ENCODE measurements at places on chromosomes 2 and 18.

DNA sequence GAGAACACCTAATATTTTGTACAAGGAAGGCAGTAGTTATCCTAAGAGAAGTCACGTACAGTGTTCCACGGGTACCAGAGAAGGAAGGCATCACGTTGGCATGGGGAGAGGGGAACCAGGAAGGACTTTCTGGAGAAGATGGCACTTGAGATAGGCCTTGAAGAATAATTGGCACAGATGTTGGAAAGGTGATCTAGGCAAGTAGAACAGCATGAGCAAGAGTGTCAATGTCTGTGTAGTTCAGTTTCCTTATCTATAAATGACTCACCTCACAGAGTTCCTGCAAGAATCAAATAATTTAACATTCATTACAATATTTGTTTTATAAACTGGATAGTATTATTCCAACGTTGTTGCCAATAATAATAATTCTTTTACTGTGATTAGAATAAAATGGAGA lies 48.3 kb upstream of the BZW1 start:
- no peak for DNase-seq

GRCh38 chr2:72362733-72363132 lies 215.1 kb upstream of the CYP26B1 start:
- no peak for DNase-seq

DNA sequence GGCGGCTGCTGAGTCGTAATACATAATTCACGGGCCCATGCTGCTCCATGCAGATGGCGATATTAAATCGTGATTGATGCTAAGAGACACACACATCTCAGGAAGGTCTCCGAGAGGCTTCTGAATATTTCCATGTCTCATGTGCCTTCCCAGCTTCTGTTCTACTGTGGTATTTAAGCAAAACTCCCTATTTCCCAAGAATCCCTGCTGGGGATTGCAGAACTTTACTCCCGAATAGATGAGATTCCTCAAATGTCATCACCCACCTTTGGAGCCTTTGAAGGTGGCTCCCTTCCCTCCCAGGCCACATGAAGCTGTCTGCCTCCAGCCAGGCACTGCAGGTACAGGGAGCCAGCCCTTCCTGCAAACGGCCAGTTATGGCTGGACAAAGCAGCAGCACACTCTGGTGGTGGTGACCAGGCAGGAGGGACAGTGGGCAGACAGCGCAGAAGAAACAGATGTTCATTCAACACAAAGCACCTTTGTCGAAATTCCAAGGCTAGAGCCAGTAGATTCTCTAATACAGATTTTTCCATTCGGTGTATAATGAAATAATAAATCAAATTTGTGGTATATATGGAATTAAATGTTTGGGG lies 14.1 kb downstream of the NRP2 start:
- no peak for DNase-seq

DNA sequence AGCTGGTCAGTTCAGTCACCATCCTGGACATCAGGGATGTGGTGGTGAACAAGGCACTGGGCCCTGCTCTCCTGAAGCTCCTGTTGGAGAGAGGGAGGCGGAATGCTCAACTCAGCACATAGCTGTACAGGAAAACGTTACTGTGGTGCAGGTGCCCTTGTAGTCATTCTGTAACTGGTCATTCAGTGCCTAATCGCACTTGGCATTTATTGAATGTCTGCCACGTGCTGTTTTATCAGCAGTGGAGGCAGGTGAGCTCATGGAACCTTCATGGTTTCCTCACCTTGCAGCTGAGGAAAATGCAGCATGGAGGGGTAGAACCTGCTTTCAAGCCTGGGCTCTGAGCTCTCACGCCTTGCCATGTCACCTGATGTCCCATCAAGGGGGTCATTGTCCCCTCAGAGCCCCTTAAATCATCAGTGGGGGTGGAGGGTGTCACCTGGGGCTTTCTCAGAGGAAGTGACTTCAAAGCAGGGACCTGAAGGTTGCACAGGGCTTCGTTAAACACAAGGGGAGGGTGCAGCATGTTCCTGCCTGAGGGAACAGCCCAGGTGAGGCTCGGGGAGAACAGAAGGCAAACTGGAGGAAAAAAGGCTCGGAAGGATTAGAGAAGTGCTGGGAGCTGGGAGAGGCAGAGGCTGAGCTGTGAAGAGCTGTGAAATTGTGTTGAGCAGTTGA lies 56.0 kb upstream of the RPL31 start:
- DNase-seq = no peak

DNA sequence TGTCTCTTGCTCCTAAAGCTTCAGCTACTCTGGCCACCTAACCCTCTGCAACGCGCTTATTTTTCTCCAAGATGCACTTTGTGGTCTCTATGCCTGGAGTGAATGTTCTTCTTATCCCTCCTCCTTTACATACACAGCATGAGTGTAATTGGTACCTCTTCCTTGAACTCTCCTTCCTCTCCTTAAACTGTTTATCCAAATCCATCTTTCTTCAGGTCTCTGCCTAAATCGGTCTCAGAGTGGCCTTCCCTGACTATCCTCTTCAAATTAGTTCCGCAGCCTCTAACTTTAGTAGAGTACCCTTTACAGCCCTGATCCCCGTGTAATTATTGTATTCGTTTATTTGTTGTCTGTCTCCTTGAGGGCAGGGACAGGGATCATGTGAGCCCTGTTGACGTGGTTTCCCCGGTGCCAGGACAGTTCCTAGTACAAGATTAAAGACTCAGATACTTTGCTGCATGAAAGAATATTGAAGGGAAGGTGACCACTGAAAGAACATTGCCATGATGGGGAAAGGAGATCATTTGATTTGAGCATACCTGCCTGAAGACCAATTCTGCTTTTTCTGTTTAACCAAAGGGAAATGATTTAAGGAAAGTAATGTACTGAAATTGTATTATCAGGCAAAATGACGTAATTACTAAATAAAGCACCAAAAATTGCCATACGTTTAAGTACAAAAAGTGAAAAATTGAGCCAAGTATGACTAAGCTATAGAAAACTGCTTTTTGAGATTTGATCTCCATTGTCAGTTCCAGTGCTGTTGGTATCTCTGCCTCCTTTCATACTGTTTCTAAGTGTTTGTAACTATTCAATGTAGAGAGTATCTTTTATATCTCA lies 1.2 kb downstream of the CNOT9 start:
- DNase-seq = no peak

DNA sequence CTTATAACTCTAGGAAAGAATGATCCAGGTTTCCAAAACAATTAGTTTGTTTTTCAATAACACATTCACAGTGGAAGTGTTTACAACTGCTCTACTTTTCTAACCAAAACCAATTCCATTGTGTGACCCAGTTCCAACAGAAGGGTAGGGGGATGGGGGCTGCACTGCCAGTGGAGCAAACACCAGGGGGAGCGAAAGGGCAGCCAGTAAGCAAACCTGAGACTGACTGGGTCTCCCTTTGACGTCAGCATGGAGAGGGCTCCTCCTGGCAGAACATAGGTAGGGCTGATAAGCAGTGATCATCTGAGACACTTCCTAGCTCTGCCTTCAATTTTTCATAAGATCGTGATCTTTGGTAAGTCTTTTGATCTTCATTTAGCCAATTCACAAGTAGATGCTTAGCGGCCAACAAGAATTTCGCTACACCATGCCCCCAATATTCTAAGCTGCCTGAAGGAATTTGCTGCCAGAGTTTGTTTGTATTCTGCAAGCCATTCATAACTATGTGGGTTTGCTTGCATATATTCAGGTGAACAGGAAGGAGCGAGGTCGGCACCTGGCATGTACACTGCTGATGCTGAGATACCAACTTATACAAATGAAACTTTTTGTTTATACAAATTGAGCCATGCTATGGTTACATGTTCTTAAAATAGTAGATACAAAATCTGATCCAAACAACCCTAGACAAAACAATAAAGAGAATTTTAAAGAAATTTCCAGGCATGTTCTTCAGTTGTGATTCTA lies 45.9 kb downstream of the ST6GAL2 start:
- DNase-seq = no peak

DNA sequence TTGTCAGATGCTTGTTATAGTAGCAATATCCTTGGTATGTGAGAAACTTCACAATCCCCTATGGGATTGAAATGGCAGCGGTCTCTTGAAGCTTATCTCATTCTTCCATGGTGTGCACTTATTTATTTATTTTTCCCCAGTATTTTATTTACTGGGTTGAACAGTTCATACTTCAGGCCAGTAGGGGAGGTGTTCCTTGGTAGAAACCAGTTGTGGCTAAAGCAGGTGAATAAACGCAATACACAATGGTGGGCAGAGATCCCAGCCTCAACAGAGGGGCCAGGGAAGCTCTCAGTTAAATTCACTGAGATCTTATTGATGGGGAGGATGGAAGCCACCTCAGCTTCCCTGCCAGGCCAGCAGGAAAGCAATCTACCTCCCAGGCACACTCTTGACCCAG lies 93.7 kb upstream of the SRD5A2 start:
- no peak for DNase-seq

- DNase-seq = no peak
Observed at GRCh38 chr2:132256251-132256902, 94.6 kb upstream of the ANKRD30BL start.

DNA sequence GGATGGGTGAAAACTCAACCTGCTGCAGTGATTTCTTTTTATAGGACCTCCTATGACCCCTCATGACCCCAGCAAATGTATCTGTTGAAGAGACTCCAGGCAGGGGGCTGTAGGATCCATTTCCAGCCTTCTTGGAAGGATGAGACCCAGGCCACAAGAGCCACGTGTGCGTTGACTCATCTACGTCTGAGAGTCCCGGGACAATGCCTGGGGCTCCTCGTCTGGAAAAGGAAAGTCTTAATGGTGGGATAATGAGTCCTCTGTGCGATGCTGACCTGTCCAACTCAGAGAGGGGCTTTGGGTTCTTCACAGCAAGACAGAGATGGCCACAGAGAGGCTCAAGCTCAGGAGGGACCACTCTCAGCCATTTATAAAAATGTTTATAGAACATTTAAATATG lies 80.8 kb downstream of the SMIM21 start:
- no peak for DNase-seq

GRCh38 chr2:64975232-64975821 lies 13.9 kb upstream of the SLC1A4 start:
- no peak for DNase-seq

- no peak for DNase-seq
Observed at GRCh38 chr2:161982548-161983330, 91.3 kb downstream of the DPP4 start.

- no peak for DNase-seq
Observed at GRCh38 chr2:18546567-18546966, 13.9 kb downstream of the RDH14 start.

DNA sequence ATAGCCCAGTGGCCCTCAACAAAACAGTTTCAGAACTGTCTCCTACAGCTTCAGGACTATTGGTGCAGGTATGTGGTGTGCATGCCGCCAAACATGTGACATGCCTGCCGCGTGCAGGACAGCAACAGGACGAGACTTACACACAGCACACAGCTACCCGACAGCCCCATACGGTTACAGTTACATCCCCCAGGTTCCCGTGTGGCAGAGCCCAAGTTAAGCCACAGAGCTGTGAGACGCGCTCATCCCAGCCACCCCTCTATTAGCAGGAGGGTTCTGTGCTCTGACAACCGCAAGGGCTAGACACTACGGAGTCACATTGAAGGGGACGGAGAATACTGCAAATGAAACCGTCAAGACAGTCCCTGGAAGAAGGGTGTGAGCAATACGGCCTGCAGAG lies 16.4 kb upstream of the TUBB6 start:
- no peak for DNase-seq

- DNase-seq = no peak
Observed at GRCh38 chr18:24543795-24544498, 83.5 kb downstream of the HRH4 start.

DNA sequence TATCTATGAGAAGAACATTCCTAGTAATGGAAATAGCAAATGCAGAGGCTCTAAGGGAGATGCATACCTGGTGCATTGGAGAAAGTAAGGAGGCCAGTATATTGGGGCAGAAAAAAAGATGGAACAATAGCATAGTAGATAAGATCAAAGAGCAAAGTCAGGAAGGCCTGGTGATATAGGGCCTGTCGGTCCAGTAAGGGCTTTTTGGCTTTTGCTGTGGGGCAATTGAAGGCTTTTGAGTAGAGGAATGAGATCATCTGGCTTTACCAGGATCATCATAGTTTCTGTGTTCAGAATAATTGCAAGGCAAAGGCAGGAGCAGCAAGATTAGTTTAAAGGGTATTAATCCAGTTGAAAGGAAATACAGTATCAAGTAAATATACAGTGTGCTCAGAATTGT lies 111.8 kb downstream of the EHBP1 start:
- DNase-seq = no peak

- DNase-seq = no peak
Observed at GRCh38 chr2:197007716-197008628, 81.5 kb upstream of the PGAP1 start.

GRCh38 chr2:205002390-205002789 lies 457.1 kb downstream of the PARD3B start:
- DNase-seq = no peak

GRCh38 chr2:223433461-223433860 lies 168.7 kb downstream of the SCG2 start:
- DNase-seq = no peak

- no peak for DNase-seq
Observed at GRCh38 chr2:273333-273732, 8.6 kb downstream of the ACP1 start.

DNA sequence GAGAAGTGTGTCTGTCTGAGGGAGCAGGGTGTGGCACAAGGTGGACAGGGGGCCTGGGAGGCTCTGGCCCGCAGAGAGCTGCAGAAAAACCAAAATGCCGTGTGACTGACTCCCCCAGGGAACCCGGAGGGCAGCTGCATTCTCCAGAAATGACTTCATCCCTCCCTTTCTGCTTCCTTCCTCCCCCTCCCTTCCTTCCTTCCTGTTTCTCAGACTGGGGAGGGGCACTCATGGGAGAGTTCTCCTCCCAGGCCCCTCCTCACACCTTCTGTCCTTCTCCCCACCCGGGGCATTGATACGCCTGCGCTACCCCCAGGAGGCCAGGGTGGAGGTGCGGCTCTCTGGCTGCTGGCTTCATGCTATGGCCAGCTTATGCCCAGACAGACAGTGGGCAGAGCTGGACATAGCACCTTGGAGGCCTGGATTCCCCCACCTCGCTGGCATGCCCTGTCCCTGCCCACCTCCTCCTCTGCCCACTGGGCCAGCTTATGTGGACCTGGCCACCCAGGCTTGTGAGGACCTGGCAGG lies 8.2 kb upstream of the GPR17 start:
- no peak for DNase-seq

DNA sequence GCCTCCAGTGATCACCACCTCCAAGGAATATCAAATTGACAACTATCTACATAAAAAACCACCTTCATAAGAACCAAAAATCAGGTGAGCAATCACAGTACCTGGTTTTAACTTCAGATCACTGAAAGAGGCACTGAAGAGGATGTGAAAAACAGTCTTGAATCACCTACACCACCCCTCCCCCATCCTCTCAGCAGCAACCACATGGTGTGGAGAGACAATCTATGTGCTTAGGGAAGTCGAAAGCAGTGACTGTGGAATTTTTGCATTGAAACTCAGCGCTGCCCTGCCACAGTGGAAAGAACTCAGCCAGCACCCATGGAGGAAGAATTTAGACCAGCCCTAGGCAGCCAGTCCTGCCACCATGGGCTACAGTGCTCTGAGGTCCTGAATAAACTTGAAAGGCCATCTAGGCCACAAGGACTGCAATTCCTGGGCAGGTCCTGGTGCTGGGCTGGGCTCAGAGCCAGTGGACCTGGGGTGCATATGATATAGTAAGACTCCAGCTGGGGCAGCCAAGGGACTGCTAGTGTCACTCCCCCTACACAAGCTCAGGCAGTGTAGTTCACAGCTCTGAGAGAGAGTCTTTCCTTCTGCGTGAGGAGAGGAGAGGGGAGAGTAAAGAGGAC lies 75.6 kb downstream of the ATL2 start:
- no peak for DNase-seq
